ENCODE measurements at places on chromosomes 3 and 15.
A peak's percentile ranks its signal among the peaks of the same experiment; 100 is the strongest.

GRCh38 chr3:149414557-149415231 lies 37.2 kb upstream of the TM4SF1 start:
- DNase-seq: no peak

GRCh38 chr3:149532489-149533180 lies 58.1 kb downstream of the TM4SF4 start:
- DNase-seq: no peak

DNA sequence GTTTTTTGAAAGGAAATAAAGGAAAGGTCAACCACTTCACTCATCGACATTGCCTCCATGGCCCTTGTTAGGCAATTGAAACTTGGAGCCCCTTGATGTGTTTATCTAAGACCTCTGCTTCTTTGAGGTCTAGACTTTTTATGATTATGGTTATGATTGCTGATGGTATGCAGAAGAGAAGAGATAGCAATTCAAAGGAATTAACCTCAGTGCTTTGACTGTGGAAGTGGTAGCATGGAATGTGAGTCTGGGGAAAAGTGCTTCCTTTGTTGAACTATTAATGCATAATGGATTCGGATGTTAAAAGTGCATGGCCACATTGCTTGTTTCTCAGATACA lies 46.1 kb downstream of the FNDC3B start:
- no peak for DNase-seq

GRCh38 chr15:66864086-66864830 lies 162.2 kb downstream of the SMAD6 start:
- no peak for DNase-seq

- DNase-seq: peak; percentile 15
Observed at GRCh38 chr3:158058495-158059130, 47.6 kb downstream of the SHOX2 start.

GRCh38 chr3:160398820-160399124 lies 253 bp downstream of the IFT80 start:
- no peak for DNase-seq

GRCh38 chr15:74399511-74400312 lies 32.3 kb upstream of the CYP11A1 start:
- no peak for DNase-seq

DNA sequence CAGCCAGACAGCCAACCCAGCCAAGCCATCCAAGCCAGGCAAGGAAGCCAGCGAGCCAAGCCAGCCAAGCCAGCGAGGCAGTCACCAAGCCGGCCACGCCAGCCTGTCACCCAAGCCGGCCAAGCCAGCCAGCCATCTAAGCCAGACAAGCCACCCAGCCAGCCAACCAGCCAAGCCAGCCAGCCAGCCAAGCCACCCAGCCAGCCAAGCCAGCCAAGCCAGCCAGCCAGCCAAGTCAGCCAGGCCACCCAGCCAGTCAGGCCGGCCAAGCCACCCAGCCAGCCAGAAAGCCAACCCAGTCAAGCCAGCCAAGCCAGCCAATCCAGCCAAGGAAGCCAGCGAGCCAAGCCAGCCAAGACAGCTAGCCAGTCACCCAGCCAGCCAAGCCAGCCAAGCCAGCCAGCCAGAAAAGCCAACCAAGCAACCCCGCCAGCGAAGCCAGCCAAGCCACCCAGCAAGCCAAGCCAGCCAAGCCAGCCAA lies 201.2 kb downstream of the GOLGA6L6 start:
- no peak for DNase-seq

DNA sequence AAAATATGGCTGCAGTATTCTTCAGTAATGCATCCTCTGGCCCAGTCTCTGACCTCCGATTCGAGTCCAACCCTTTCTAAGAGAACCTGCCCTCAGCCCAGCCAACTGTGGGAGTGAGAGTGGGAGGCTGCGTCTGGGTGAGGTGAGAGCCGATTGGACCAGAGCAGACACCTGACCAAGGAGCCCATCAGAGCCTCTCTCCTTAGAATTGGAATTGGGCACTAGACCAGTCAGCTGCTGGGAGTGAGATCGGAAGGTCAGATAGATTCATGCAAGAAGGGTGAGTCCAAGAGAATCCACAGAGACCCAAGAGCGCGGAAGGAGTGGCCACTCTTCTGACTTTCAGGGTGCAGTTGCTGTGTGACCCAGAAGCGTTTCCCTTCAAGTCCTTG lies 10.2 kb downstream of the RASL12 start:
- no peak for DNase-seq

DNA sequence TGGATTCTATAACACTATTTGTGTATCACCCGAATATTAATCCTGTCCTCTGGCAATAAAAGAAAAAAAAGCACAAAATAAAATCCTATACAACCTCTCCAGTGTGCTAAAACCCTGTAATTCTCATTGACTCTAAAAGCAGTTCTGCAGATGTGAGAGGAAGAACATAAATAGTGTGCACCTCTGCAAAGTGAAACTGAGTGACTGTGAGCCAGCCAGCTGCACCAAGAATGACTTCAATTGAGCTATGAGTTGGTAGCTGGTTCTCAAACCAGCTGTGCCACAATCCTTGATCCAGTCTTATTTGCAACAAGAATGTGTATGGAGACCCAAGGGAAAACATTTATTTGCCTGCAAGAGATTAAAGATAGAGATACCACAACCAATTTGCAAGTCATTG lies 31.2 kb upstream of the COL8A1 start:
- DNase-seq: no peak

GRCh38 chr3:39279745-39280517 lies at the start of gene CX3CR1:
TSS of gene CX3CR1 (minus strand) at chr3:39280036. CDS start at chr3:39266509, 13,527 bp downstream.
- no peak for DNase-seq

DNA sequence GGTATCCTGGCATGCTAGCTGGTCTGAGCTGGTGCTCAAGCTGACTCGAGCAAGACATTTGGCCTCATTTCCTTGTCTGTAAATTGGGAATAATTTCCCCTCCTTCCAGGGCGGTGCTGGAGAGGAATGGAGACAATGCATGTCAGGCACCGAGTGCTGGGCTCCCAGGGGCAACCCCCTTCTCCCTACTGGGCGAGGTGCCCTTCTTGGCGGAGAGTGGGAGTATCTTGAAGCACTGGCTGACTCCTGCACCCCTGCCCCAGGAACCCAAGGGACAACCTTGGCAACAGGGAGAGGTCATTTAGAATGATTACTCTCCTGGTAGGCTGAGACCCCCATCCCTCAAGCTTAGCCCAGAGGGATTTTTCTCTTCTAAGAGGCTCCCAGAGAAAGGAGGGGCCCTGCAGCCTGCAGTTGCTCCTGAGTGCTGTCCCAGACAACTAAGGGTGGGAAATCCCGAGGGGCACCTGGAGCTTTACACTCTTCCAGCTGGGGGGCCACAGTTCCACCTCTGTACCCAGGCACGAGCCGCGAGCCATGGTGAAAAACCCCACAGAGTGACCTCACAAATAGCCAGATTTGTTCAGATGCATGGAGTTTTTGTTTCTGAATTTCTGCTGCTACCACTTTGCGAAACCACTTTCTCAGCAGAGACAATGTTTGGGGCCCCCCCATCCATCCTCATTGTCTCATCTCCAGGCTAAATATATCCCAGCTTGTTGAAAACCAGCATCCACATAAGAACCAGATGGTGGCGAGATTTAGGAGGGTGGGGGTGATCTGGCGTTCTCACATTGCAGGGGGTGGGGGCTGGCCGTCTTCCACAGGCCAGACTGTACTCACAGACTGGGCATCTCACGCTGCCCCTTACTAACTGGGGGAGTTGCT lies 44.8 kb downstream of the ABTB1 start:
- no peak for DNase-seq

DNA sequence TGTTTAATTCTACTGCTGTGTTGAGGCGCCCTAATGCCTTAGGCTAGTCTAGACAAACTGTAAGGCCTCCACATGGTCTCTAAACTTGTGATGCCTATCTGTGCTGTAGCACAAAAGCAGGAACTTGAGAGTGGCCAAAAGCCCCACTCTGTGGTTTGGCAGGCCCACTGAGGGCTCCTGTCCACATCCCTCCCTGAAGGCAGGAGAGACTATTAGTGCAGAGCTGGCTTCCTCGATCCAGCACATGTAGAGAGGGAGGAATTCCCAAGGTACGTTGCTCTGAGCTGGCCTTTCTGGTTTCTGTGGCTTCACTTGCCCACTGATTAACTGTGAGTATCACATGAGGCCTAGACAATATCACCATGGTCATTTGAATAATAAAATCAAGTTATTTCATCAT lies 90.6 kb downstream of the POLR2M start:
- no peak for DNase-seq

DNA sequence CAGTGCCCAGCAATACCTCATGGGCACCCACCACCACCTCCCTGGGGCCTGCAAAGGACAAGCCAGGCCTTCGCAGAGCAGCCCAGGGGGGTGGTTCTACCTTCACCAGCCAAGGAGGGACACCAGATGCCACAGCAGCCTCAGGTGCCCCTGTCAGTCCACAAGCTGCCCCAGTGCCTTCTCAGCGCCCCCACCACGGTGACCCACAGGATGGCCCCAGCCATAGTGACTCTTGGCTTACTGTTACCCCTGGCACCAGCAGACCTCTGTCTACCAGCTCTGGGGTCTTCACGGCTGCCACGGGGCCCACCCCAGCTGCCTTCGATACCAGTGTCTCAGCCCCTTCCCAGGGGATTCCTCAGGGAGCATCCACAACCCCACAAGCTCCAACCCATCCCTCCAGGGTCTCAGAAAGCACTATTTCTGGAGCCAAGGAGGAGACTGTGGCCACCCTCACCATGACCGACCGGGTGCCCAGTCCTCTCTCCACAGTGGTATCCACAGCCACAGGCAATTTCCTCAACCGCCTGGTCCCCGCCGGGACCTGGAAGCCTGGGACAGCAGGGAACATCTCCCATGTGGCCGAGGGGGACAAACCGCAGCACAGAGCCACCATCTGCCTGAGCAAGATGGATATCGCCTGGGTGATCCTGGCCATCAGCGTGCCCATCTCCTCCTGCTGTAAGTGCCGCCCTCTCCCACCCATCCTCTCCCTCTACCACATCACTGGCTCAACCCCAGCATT lies 19.2 kb upstream of the BFSP2 start:
- DNase-seq: no peak

DNA sequence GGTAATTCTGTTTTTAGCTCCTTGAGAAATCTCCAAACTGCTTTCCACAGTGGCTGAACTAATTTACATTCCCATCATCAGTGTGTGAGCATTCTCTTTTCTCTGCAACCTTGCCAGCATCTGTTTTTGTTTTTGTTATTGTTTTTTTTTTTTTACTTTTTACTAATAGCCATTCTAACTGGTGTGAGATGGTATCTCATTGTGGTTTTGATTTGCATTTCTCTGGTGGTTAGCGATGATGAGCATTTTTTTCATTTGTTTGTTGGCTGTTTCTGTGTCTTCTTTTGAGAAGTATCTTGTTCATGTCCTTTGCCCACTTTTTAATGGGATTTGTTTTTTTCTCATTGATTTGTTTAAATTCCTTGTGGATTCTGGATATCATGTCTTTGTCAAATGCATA lies 129.7 kb upstream of the ABHD17C start:
- no peak for DNase-seq

- DNase-seq: peak; percentile 99
Observed at GRCh38 chr15:57259568-57260040, 116.7 kb upstream of the CGNL1 start.

DNA sequence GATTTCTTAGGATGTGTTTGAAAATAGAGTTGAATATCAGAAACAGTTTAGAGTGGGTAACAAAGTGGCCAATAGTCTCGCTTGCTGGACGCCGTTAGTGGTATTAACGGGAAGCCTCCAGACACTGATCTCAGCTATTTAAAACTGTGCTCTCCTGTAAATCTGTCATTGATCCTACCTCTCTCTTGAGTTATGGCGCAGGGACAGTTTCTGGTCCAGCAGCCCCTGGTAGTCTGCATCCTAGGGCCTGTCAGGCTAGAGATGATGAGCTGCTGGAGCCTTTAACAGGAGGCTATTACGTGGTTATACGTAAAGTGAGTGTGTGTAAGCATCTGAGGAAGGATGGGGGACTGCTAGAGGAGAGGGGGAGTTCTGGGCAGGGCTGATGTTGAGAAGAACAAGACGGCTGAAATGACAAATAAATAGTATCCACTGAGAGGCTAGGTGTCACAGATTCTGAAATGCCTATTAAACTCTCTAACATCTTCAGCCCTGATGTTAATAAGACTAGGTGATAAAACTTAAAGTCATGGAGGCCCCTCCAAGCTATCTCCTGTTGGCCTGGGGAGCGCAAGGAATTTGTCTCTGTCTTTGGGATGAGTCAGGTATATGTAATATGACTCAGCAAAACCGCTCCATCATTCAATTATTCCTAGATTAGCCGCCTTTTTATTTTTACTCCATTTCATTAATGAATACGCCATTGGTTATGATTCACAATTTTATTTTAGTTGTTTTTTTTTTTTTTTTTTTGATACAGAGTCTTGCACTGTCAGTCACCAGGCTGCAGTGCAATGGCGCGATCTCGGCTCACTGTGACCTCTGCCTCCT lies 155.7 kb downstream of the GREM1 start:
- no peak for DNase-seq

DNA sequence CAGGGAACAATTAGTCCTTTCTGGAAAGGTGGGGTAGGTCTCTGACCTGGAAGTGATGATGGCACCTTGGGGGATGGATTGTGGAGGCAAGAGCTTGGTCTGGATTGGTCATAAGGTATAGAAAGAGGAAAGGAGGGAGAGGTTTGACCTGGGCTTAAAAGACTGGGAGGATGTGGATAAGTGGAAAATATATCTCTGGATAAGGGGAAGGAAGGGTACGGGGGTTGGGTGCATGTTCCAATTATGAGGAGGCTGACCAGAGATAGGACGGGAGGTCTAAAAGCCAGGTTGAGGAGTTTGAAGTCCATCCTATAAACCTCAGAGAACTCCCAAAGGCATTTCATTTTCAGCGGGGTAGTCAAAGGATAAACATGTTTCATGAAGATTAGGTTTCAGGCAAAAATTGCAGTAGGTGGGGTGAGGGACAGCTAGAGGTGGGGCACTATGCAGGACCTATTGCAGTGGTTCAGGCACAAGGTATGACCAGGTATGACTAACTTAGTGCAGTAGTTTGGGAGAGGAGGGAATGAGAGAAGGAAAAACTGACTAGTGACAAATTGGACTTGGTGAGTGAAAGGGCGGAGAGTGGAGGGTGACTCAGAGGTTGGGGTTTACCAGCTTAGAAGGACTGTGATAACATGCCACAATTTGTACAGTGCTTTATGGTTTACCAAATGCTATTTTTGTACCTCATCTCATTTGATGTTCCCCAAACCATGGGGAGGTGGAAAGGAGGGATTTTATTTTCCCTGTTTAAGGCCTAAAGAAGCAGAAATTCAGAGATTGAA lies 10.7 kb downstream of the PDE8A start:
- no peak for DNase-seq

GRCh38 chr3:73513260-73513659 lies 111.5 kb downstream of the PDZRN3 start:
- no peak for DNase-seq

DNA sequence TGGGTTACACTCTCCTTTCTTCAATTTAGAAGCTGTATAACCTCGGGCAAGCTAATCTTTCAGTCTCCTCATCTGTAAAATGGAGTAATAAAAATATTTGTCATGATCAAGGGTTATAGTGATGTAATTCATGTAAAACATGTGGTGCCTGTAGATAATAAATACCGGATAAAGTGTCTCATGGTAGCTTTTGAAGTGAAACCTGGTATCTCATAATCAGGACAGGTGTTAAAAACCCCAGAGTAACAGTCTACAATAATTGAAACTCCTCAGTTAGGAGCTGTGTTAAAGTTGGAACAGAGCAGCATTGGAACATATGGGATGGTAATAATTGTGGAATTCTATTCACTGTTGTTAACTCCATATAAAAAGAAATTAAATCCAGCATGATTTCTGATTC lies 884 bp upstream of the KNL1 start:
- DNase-seq: no peak

- no peak for DNase-seq
Observed at GRCh38 chr3:141649871-141650270, 88.2 kb upstream of the RNF7 start.

- no peak for DNase-seq
Observed at GRCh38 chr15:100041127-100041828, 300.5 kb downstream of the ADAMTS17 start.
